Progenitor cell of endocrine pancreas (in vitro differentiated cells): ENCODE measurements at places on chromosomes 2 and 18.

DNA sequence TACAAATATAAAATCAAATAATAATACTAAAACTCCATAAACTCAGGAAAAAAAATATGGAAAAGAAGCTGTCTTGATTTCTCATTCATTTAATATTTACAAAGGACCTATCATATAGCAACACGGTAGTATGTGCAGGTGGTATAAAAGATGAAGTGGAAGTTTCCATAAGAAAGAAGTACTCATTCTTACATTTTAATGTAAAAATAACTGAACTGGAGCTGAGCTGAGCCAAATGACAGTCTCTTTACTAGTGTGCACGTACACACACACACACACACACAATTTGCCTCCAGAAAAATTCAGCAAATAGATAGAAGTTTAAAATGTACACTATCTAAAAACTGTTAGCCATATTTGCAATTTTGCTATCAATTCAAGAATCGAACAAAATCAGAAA, 54.1 kb downstream of the ASXL2 start:
- no peak for DNase-seq

DNA sequence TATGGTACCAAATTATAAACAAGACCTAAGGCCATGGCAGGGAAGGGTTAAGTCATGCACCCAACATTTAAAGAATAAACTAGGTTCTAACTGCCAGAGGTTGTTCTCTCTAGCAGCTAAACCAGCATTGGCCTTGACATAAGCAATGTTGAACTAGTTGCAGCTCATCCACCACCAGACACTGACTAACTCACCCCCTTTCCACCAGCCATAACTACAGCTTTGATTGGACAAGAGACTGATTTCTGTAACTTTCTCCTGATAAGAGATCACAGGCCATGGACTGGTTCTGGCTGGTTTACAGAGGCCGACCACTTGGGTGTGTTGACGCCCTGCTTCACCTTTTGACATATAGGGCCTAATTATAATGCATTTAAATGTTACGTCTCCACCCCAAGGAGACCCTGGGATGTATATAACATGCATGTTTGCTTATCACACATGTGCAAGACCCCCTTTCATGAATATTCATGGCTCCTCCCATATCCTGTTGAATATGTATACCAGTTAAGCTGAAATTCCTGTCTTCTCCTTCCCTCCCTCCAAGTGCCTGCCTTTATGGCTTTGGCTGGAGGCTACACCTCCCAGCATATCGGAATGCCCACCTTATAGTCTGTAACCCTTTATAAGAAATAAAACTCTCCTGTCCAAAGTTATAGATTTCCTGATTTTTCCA, 75.9 kb downstream of the MRPS9 start:
- no peak for DNase-seq

GRCh38 chr2:19435815-19436214, 77.4 kb upstream of the OSR1 start:
- no peak for DNase-seq

DNA sequence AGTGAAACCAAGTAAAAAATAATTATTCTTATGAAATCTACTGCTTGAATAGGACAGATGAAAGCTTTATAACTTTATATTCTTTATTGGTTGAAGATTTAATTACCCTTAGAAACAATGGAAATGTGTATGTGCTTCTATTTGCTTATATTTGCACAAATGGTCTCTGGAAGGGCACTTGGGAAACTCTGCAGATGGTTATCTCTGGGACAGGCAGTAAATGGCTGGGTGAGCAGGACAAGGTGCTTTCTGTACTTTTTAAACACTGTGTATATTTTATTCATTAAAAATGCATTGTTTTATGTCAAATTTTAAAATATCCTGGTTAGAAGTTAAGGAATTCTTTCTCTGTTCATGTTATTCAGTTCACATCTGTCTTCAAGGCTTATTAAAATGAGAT, 131.1 kb downstream of the LRRTM4 start:
- DNase-seq: no peak

DNA sequence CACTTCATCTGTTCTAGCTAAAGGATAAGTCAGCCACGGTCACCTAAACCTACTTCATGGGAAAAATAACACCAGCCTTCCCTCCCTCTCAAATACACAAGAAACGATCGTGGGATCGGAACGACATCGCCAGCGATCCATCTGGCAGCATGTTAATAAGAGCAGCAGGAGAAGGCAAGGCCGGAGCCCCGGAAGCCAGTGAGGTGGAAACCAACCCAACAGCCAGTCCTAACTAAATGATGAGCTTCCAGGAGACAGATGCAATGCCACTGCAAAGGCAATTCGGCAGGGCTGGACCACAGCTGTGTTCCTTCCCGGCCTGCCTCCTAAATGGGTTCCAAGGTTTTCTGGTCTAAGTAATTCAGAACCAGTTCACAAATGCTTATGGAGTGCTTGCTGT, 117.5 kb downstream of the TMEM163 start:
- DNase-seq: no peak

DNA sequence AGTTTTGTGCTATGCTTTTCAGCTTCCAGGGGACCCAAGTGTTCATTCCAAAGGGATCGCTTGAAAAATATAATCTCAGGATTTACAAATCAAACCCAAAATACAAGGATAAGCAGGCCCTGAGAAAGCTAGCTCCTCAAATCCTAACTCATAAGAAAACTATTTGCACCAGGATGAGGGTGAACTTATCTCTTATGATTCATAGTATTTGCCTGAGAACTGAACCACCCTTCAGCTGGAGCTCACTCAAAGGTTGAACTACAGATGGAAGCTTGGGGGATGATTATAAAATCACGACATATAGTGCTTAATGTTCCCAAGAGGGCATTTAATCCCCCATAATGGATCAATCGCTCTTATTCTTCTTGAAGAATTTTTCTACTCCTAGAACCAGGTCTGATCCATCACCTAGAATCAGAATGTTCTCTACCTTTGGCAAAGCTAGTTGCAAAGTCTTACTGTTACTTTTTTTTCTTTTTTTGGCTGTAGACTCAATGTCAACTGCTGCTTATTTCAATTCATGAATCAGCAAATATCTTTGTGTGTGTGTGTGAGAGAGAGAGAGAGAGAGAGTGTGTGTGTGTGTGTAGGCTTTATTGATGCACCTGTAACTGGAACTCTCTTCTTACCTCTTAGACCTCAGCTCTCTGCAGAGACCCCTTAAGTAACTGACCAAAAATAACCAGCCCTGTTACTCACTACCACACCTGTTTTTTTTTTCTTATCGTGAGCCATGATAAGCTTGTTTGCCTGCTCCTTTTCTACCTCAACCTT, 44.8 kb downstream of the ARL4C start:
- DNase-seq: no peak

GRCh38 chr2:120809609-120810440, 74.2 kb downstream of the GLI2 start:
- no peak for DNase-seq

- DNase-seq: no peak
Measured at GRCh38 chr2:16725549-16725948, 59.9 kb upstream of the CYRIA start.

- no peak for DNase-seq
Measured at GRCh38 chr2:26552641-26553374, 74.9 kb upstream of the OTOF start.

GRCh38 chr18:22223254-22223964, 54.0 kb downstream of the GATA6 start:
- DNase-seq: no peak

DNA sequence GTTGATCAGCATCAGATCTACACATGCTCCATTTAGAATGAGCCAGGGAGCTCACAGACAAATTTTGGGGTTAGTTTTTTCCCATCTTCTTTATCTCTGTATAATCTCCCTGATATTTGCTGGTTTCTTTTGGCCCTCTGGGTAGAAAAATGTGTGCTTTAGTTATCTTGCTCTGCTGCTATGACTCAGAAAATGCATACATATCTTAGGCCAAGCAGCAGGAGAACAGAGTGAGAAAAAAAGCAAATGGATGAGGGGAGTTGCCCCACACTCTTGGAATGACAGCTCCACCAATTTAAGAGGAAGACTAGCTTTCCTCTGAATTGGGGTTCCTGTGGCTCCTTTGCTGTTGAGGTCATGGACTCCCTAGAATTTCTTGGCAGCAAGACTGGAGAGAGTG, 331.8 kb downstream of the KCNJ3 start:
- no peak for DNase-seq

DNA sequence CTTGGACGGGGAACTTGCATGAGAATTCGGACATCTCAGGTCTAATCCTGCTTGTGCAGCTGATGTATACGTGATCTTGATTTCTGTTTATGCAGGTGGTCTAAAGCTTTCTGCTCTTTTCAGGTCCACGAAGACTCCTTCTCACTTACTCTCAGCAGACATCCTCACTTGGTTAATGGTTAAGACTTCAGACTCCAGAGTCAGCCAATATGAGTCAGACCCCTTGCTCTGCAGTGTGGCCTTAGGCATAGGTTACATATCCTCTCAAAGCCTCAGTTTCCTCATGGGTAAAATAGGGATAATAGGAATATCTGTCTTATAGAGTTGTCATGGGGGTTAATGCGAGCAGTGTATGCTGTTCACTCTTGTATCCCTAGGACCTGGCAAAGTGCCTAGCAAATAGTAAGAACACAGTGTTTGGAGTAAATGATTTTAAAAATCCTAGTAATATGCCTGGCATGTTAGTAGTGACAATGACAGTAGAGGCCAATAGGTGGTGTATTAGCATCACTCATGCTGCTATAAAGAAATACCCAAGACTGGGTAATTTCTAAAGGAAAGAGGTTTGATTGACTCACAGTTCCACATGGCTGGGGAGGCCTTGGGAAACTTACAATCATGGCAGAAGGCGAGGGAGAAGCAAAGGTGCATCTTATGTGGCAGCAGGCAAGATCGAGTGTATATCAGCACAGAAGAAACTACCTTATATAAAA, 42.3 kb downstream of the XRCC5 start:
- no peak for DNase-seq

- DNase-seq: no peak
Measured at GRCh38 chr2:234974501-234975385, 22.9 kb downstream of the SH3BP4 start.

- no peak for DNase-seq
Measured at GRCh38 chr2:116692988-116693387, 1121.5 kb upstream of the DDX18 start.

DNA sequence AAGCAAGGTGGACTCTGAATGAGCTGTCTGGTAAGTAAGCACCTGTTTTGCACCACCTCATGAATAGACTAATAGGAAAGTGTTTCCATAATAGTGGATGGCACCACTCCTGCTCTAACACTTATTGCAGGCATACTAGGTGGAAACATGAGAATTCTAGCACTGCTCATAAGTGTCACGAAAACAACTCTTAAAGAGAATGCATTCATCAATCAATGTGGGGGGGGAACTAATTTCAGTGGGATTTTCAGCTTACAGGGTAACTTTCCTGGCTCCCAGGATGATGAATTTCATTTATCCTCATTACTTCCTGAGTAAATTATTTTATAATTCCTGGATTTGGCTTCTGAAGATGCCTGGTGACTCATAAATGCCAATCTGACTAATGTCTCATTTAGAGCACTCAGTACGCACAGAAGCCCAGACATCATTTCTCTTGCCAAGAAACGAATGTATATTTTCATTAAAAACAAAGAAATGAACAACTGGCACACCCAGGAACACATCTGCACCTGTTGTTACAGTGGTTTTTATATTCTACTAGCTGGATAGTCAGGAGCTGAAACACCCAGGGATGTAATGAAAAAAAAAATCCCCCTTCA, 129.6 kb downstream of the PID1 start:
- no peak for DNase-seq

DNA sequence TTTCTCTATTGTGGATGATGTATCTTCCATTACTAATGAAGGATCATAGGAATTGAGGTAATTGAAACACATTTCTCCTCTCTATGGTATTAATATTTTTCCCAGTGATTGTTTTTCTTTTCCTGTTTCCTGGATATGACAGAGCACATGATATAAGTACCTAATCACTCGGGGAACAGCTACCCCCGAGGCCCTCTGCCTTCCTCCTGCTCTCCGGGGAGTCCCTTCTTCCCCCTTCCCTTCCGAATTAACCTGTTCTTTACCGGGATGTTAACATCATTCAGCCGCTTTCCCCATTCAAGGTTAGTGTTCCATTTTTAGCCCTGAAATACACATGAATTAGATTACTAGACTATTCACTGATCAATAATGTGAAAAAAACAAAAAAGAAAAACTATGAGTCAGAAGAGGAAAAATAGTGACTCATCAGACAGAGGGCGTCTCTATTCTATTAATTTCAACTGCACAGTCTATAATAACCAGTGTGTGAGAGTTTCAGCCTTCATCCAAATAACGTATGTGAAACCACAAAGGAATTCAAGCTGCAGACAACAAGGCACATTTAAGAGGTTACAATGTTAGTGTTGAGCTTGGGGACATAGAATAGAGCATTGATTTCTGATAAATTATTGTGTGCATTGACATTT, 450.8 kb downstream of the DLGAP1 start:
- DNase-seq: no peak

- DNase-seq: no peak
Measured at GRCh38 chr2:69721022-69721421, 20.9 kb upstream of the ANXA4 start.

DNA sequence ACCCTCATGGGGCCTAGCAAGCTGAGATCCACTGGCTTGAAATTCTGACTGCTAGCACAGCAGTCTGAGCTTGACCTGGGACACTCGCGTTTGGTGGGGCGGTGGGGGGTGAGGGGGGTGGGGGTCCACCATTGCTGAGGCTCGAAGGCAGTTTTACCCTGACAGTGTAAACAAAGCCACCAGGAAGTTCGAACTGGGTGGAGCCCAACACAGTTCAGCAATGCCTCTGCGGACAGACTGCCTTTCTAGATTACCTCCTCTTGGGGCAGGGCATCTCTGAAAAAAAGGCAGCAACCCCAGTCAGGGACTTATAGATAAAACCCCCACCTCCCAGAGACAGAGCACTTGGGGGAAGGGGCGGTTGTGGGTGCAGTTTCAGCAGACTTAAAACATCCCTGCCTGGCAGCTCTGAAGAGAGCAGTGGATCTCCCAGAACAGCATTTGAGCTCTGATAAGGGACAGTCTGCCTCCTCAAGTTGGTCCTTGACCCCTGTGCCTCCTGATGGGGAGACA, 149.7 kb upstream of the TANK start:
- DNase-seq: no peak

- no peak for DNase-seq
Measured at GRCh38 chr2:17788773-17789172, 27.5 kb upstream of the MSGN1 start.

GRCh38 chr2:159409116-159409800, 122.8 kb upstream of the WDSUB1 start:
- DNase-seq: no peak
